Activated CD8-positive, alpha-beta memory T cell treated with anti-CD3 and anti-CD28 coated beads for 48 hours (primary cell): ENCODE measurements at places on chromosomes 16 and 17.

GRCh38 chr16:69744363-69745231 is 10.1 kb downstream of the NOB1 start:
- no peak for DNase-seq

GRCh38 chr17:74028354-74029116 is 174.9 kb upstream of the RPL38 start:
- no peak for DNase-seq

GRCh38 chr16:73217654-73218053 is 169.7 kb upstream of the ZFHX3 start:
- no peak for DNase-seq

DNA sequence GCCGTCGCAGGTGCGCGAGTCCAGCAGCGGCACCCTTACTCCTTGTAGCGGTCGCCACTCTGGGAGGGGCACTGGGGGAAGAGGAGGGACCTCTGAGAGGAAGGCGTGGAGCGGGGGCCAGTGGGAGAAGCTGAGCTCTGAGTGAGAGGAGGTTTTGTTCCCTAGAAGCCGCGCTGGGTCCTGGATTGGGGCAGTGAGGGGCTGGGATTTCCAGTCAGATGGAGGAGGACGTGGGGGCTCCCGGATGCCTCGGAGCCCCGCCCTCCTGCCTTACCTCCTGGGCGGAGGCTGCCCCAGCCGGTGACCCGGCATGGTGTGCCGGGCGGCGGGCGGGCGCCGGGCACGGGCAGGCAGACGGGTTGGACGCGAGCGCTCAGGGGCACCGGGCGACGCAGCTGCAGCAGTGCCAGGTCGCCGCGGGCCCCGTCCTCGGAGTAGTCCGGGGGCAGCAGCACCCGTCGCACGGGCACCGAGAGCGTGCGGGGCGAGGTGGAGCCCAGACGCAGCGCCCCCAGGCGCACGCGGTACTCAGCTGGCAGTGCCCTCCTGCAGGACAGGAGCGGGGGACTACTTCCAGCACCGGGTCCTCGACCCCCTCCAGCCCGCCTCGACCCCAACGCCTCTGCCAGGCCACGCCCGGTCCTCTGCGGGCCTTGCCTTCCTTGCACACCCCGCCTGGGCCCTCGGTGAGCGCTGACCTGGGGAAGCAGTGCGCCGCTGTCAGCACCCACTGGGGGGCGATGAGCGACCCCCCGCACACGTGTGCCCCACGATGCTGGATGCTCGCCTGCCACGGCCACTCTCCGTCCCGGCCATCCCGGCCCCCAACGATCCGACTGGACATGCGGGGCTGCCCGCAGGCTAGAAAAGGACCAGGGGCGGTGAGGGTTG is 2.0 kb downstream of the PRSS33 start:
- DNase-seq = peak; percentile 19

DNA sequence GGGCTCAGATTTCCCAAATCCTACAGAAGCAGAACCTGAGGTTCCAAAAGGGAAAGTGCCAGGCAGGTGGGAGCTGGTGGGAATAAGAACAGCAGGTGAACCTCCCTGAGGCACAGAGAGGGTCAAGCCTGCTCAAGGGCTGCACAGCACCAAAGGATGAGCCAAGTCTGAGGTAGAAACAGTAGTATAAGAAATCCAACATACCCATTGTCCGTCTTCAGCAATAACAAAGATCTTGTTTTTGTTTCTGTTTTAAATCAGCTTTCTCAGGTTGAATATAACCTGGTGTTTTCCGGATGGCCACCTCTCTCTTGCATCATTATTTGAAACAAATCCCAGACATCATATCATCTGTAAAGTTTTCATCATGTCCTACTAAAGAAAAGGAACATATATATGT is 10.6 kb upstream of the CES3 start:
- DNase-seq = no peak

DNA sequence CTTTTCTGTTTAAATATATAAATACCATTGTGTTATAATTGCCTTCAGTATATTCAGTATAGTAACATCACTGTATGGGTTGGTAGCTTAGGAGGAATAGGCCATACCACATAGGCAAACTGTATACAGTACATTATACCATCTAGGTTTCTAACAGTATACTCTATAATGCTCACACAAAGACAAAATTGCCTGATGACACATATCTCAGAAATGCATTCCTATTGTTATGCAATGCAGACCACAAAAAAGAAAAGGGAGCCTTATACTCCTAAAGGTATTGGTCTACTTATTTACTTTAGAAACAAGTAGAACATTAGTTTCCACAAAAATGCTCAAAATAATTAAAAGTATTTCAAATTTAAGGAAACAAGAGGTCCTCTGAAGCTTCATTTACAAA is 47.9 kb downstream of the SETD6 start:
- no peak for DNase-seq

DNA sequence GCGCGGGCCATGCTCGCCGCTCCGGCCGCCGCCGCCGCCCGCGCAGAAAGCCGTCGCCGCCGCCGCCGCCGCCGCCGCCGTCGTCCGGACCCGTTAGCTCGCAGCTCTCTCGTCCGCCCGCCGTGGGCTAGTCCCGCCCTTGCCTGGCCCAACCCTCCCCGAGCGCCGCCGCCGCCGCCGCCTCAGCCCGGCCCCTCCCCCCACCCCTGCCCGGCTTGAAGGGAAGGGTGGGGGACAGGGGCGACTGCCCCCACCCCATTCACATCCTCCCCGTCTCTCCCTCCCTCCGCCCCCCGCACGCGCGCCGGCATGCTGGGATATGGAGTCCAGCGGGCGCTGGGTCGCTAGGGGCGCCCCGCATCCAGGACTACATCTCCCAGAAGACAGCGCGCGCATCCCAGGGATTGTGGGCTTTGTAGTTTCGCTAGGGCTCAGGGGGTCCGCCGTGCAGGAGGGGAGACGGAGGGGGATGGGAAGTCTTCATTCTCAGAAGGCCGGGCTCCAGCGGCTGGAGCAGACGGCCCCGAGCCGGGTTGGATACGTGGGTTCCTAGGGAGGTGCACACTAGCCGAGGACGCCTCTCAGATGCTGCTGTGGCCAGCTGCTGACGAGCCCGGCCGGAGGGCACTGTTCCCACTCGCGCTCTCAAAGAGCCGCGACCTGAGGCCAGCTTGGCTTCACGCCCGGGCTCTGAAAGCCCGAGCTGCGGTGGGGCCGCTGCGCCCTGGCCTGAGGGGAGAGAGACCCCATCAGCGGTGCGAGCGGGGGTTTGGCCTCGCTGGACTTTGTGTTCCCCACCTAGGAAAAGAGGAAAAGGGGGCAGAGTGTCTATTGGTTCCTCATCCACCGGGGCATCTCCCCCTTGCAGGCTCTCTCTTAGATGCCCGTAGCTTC is at the start of gene ST3GAL2:
ST3GAL2 (minus strand) TSS at position 132 of the 894 bp plus-strand sequence. CDS start 40,570 bp downstream, outside the sequence.
- peak; percentile 81 for DNase-seq

- no peak for DNase-seq
Measured at GRCh38 chr16:30434852-30435251, 5.0 kb upstream of the DCTPP1 start.

- DNase-seq = no peak
Measured at GRCh38 chr17:8871081-8871581, 3.7 kb upstream of the PIK3R6 start.

- no peak for DNase-seq
Measured at GRCh38 chr16:12667909-12668308, 135.8 kb downstream of the CPPED1 start.

DNA sequence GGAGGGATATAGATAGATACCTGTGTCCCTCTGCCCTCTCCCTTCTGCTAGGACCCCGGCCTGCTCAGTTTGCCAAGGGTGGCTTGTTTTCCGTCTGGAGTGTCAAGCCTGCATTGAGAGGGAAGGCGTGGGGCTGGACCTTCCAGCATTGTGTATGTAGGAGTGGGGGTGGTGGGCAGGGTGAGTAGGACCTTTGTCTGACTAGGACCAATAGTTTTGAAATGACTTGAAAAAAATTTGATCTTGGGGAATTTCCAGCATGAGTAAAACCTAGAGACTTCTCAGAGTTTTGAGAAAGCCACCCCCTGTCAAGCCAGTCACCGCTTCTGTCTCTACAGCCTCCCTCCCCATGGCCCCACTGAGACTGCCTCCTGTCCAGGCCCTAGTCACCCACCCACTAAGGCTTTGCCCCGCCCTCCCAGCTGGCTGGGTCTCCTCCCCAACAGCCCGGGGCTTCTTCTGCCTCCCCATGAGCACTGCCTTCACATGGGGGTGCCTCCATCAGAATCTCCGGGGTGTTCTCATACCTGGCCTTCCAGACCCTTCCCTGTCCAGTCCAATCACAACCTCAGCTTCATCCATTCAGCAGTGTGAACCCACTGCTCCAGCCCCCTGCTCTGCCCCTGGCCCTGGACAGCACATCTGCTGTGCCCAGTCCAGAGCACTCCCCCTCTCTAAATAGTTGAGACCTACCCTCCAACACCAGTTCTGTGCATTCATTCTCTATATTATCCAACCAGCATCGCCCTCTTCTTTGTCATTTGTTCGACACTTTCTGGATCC is 207.0 kb downstream of the MSI2 start:
- peak; percentile 71 for DNase-seq

DNA sequence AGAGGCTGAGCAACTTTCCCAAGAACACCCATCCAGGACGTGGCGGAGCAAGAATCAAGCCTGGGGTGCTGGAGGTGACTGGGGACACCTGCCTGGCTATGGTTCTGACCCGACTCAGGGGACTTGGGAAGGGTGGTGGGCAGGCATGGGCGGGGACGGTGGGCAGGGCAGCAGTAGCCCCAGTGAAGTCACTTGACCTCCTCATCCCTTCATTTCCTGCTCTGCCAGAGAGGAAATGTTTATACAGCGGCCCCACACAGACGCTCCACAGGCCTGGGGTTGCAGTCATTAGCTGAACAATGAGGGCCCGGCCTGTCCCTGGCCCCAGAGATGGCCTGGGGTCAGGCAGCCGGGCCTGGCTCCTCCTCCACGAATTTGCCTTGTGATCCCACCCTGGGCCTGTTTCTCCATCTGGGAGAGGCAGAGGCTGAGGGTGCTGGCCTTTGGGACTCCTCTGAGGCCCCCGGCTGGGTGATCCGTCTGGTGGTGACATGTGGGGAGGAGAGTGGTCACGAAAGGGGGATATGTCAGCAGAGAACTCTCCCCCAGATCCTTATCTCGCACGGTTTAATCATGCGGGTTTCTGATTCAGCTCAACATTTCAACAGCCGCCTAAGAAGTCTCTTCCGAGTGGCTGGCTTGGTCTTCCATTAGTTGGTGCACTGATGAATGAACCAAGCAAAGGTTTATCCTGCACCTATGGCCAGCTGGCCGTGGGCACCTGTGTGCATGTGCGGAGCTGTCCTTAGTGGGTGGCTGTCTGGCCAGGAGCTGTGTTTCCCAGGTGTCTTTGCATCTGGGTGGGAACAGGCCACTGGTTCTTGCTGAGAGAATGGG is 175.9 kb downstream of the IRF8 start:
- DNase-seq = no peak

DNA sequence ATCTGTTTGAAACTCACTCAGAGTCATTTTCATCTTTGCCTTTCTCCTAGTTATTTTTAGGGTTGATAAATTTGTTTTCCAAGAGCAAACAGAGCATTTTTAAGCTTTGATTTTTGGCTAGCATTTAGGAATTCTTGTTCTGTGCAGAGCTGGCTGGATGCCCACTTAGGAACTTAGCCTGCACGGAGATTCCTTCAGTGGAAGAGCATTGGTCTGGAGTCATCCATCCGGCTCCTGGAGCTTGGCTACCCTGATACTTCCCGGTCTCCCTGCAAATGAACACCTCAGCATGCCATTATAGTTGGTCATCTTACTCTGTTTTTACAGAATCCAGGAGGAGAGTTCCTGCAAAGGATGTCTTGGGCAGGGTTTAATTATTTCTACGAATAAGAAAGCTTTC is 57.1 kb downstream of the SPECC1 start:
- DNase-seq = no peak

- DNase-seq = no peak
Measured at GRCh38 chr17:43736389-43736788, 22.2 kb downstream of the SOST start.

- no peak for DNase-seq
Measured at GRCh38 chr16:69794486-69794885, 32.4 kb downstream of the WWP2 start.

DNA sequence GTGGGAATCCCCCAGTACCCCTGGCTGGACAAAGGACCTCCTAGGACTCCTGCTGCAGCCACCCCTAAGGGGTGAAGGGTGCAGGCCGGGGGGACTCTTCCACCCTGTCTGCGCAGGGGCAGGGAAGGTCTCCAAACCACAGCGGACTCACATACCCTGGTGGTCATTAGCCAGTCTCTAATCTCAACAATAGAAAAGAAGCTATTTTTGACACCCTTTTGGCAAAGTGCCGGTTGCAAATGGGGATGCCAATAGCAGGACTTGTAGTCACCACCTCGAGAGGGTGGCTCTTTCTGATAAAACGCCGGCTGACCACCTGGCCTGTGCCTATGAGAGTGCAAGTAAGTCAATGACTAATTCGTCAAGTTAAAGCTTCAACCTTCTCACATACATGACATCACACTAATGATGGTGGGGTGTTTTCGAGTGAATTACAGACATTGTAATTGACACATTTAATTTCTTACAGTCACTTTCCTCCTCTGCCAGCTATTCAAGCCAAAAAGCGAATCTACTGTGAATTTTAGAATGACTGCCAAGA is 23.1 kb upstream of the DNAH17 start:
- no peak for DNase-seq

DNA sequence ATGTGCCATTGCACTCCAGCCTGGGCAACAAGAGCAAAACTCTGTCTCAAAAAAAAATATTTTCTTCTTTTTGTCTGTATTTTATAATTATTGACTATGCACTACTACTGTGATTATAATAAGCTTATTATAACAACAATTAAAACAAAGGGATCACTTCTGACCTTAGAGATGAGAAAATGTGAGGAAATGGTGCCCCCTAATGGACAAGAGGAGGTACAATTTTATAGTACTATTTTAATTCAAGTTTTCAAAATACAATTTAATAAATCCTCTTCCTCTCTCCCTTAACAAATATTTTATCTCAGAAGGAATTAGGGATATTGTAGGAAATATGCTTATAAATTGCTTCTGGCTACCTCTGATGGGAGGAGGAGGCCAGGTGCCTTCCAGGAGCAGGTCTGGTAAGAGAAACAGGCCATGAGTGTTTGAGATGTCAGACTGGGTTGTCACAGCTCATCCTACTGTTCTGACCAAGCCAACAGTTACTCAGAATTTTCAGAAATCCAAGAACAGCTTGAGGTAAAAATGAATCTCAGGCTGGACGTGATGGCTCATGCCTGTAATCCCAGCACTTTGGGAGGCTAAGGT is 14.0 kb downstream of the VPS53 start:
- DNase-seq = no peak

GRCh38 chr16:22659933-22660332 is 149.2 kb downstream of the NPIPB5 start:
- DNase-seq = no peak

- DNase-seq = no peak
Measured at GRCh38 chr16:56457927-56458470, 6.6 kb downstream of the OGFOD1 start.

DNA sequence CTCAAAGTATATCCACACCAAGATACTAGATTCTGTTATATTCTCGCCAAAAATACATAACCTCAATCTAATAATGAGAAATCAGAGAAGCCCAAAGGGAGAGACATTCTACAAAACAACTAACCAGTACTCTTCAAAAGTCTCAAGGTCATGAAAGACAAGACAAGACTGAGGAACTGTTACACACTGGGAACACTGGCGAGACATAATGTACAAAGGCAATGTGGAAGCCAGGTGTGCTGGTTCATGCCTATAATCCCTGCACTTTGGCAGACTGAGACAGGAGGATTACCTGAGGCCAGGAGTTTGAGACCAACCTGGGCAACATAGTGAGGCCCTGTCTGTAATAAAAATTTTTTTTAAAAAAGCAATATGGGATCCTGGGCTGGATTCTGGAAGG is 85.9 kb downstream of the SPAG9 start:
- DNase-seq = no peak
